ENCODE measurements at places on chromosomes 7 and 10.

DNA sequence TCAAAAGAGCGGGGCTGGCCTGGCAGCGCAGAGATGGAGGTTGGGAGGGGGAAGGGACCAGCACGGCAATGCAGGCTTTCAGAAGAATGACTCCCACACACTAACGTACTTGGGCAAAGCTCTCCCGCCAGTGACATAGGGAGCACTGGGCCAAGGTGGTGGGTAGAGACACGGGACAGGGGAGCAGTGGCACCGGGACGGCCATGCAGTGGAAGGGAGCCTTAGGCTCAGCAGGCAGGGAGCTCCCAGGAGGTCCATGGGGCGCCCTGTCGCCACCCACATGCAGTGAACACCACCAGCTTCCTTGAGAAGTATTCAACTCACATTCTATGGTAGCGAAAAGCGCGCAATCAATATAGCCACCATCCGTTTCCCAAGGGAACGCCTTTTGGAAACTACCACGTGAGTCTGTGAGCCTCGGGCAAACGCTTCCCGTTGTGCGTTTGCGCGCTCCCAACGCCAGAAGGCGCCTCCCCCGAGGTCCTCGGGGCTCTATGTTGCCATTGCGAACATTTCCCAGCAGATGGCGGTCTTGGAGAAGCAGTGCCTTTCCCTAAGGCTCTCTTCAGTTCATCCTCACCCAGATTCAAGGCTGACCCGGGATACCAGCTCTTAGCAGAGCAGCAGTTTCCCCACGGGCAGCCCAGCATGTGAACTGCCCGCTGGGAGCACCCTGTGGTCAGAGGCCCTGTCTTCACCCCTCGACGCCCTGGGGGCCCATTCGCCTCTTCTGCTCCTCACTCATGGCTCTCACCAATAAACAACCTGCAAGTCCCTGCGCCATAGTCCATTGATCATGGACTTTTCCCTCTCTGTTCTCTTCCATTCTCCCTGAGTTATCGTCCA, 16.4 kb upstream of the OPALIN start:
- peak; percentile 79 for DNase-seq

GRCh38 chr10:335151-335800, 200.0 kb downstream of the ZMYND11 start:
- peak; percentile 74 for DNase-seq

GRCh38 chr7:137734221-137734620, 112.6 kb downstream of the DGKI start:
- no peak for DNase-seq

- peak; percentile 71 for DNase-seq
These were observed 79.1 kb upstream of the PPIF start for GRCh38 chr10:79268161-79268601.

GRCh38 chr10:13698217-13698616, 111.5 kb downstream of the PRPF18 start:
- no peak for DNase-seq

GRCh38 chr10:103917302-103918052, 507 bp downstream of the STN1 start:
- DNase-seq: no peak

DNA sequence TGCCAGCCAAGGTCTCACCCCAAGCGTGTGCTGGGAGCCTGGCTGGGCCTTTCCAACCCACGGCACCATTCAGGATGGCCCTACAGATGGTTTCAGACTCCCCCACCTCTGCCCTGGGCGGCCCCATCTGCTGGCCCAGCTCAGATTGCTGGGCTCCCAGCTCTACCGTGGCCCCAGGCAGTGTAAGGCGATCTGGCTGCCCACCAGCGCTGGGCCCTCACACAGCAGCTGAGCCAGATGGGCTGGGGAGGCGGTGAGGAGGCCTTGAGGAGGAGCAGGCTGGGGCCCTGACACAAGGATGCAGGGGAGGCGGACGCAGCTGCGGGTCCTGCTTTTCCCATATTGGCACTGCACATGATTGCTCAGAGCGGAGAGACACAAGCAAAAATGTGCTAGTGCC, 162.8 kb downstream of the NRF1 start:
- no peak for DNase-seq

DNA sequence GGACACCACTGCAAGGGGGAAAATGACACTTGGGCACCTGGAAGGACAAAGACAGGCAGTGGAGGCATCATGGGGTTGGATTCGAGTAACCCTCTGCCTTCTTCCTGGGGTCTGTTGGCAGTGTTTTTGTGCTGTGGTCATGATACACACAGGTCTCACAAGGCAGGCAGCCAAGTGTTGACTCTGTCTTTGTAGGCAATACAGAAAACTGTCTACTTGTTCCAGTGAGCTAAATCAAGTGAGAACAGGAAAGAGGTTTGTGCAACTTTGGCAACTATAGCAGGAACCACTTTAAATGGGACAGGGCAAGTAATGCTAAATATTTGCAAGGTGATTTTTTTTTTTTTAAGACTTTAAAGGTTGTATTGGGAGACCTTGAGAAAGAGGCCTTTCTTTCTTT, 578.6 kb upstream of the GALNT17 start:
- peak; percentile 46 for DNase-seq

DNA sequence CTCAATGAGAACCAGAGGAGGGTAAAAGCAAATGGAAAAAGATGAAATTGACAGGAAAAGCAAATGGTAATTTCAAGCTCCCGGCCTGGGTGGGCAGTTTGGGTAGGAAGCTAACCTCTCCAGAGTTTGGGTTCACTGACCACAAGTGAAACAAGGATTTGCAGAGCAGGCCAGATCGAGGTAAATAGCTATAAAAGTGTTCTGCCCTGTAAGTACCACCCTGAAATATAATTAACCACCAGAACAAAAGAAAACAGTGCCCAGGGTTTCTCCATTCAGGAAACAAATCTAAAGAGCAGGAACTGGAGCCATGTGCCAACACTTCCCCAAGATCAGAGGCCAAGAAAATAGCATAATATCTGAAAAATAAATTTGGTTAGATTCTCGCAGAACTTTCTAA, 276.7 kb upstream of the MEOX2 start:
- no peak for DNase-seq

DNA sequence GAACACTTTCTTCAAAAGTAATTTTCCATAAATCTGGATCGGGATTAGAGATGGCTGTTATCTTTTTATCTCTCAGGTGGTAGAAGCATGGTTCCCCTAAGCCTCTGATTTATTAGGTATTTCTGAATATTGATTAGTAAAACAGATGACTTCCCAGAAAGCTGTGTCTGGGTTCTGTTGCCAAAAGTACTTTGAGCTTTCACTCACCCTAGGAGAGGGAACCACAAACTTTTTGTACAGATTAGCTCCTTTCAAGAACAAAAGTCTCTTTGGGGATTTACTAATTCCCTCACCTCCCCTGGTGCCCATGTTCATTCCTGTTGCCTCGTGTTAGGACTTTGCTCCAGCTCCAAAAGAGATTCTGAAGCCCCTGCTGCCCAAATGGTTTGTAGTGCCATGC, 46.7 kb upstream of the STRIP2 start:
- DNase-seq: no peak

- no peak for DNase-seq
These were observed 90.6 kb downstream of the ODAD2 start for GRCh38 chr10:27908231-27908630.

DNA sequence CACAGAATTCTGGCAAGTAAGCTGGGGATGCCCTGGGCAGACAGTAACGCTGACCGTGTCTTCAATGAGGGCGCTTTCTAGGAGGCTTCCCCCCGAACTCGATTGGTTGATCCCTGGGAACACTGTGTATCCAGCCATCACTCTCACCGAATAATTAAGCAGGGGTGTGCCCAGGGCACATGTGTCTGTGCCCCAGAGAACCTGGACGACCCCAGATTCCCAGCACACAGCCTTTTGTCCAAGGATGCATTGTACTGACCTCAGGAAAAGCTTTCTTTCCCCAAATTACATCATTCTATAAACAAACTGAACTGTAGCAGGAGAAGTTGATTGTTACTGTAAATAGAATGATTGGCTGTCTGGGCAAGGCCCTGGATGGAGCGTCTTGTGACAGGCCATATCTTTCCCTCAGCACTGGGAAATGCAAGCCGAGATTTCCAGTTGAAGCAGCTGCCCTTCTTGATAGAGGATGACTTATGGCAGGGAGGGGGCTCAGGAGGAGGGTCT, 6.6 kb upstream of the DEPP1 start:
- DNase-seq: no peak

- peak; percentile 38 for DNase-seq
These were observed 34.6 kb downstream of the TLX1 start for GRCh38 chr10:101165736-101166135.

- no peak for DNase-seq
These were observed 80.0 kb downstream of the EEPD1 start for GRCh38 chr7:36232971-36233550.

- no peak for DNase-seq
These were observed 52.2 kb downstream of the EMX2 start for GRCh38 chr10:117594722-117595121.

DNA sequence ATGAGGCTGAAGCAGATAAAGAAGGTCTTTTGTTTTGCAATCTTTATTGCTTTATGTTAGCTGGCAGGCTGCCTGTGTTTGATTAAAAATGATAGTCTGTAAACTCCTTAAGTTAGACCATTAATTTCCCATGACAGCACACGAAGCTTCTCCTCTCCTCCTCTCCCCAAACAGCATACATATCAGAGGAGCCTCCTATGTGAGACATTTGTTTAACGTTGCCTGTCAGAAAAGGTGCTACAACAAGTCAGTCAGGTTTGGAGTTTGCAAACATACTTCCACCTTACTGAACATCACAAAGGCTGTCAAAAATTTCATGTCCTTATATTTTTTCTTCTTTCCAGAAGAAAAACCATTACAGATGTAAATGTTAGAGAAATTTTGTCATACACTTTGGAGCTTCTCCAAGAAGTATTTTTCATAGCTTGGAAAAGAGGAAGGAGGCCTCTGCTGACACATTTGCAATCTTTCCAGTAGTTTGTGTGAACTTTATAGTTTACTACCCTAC, 393.1 kb downstream of the EXOC4 start:
- no peak for DNase-seq

- DNase-seq: no peak
These were observed 2.8 kb upstream of the GPRIN2 start for GRCh38 chr10:46559231-46559671.

- DNase-seq: no peak
These were observed 128.8 kb downstream of the PPP1R3A start for GRCh38 chr7:113790025-113790424.

DNA sequence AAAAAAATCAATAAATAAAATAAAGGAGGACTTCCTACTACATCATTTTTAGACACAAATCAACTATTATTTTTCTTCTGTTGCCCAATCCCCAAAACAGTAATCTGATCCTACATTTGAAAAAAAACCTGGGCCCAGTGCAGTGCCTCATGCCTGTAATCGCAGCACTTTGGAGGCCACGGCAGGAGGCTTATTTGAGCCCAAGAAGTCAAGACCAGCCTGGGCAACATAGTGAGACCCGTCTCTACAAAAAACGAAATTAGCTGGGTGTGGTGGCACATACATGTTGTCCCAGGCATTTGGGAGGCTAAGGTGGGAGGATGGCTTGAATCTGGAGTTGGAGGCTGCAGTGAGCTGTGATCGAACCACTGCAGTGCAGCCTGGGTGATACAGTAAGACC, 2.7 kb upstream of the GTF2I start:
- DNase-seq: no peak

DNA sequence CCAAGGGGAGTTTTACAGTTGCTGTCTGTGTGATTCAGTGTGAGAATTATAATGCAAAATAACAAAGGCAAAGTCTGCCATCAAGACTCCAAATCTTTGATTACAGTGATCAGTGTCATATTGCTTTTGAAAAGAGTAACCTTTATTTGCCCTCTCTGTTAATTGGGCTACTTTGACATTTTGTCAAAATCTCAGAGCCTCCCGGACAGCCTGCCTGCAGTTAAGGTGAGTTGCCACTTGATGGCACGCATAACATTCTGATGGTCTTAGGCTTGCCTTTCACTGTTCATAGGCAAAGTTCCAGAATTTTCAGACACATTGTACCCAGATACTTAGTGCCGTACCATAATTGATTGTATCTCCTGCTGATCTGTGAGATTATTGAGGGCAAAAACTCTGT, 253.5 kb downstream of the ABCA13 start:
- peak; percentile 52 for DNase-seq

Data from bronchial epithelial cell (primary cell).